Stimulated activated CD4-positive, alpha-beta T cell treated with anti-CD3 and anti-CD28 coated beads, Interleukin-4, amount 100 ng/mL, for 1 hour (primary cell): ENCODE measurements at places on chromosomes 2 and 18.

GRCh38 chr18:9926977-9927376 lies 13.2 kb downstream of the VAPA start:
- no peak for DNase-seq

DNA sequence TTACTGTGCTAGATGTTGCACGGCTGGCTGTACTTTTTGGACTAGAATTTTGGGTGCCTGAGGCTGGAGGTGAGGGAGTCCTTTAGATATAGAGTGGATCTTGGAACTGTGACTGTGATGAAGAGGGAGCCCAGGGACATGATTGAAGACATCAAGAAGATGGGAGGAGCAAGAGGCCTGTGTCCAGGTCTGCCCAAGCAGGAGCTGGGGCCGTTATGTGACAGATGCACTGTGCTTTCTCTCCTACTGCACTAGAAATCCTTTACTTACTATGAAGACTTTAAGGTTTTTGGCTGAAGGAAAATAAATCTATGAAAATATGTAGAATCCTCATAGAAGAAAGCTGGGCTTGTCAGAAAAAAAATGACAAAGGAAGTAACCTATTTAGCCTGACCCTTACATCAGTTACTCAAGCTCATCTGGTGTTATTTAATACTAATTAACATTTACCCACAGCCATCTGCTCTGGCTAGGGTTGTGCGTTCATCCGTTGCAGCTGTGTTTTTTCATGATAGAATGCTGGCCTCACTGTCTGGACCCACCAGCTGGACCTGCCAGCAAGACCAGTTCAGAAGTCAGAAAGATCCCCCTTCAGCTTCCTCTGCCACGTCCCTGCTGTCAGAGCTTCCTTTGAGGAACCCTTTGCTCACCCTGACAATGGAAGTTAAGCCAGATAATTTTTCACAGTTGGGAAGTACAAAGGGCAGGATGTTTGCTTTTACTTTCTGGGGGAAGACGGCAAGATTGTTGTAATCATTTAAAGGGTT lies 16.7 kb downstream of the TSN start:
- no peak for DNase-seq

DNA sequence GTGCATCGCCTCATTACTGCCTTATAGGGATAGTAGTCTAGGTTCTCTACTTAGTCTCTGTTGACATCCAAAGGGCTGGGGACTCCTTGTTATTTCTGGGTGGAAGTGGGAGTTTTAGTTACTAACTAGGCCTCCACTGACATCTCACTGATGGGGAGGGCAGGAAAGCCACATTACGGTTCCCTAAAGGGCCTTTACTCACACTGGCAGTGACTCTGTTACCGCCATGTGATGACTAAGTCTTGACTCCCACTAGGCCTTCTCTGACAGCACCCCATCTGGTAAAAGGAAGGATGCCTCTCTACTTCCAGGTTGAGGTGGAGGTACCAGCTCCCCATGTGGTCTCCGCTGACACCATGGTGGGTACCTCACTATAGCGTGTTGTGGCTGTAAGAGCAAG lies 14.0 kb upstream of the BCL2L11 start:
- DNase-seq, result no peak

DNA sequence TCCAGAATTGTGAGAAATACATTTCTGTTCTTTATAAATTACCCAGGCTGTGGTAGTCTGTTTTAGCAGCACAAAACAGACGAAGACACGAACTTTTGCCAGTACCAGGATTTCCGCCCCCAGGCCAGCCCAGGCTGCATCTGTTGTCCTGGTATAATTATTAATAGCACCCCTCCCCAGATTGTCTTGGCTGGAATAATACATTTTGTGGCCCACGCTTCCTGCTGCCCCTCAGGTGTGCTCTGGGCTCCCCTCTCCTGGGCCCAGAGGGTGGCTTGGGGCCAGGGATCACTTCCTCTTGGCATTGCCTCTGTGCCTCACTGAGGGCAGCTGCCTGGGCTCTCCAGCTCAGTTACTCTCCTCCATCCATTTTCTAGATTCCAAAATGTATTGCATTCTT lies 102.1 kb upstream of the HS6ST1 start:
- no peak for DNase-seq

DNA sequence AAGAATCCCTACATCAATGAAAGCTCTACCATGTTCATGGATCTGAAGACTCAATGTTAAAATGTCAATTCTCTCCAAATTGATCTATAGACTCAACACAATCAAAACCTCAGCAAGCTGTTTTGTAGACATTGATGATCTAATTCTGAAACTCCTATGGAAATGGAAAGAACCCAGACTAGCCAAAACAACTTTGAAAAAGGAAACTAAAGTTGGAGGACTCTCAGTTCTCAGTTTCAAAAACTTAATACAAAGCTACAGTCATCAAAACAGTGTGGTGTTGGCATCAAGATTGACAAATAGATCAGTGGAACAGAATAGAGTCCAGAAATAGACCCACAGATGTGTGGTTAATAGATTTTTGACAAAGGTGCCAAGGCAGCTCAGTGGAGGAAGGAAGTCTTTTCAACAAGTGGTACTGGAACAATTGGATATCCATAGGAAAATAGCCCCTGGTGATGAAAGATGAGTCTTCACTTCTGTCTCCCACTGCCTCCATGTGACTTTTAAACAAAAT lies 30.4 kb downstream of the LBH start:
- no peak for DNase-seq

GRCh38 chr2:232504438-232504837 lies 15.8 kb upstream of the PRSS56 start:
- DNase-seq, result no peak
